ENCODE measurements at places on chromosomes 2 and 18.

GRCh38 chr2:158315000-158315399 lies 141.6 kb downstream of the CCDC148 start:
- DNase-seq, result no peak

DNA sequence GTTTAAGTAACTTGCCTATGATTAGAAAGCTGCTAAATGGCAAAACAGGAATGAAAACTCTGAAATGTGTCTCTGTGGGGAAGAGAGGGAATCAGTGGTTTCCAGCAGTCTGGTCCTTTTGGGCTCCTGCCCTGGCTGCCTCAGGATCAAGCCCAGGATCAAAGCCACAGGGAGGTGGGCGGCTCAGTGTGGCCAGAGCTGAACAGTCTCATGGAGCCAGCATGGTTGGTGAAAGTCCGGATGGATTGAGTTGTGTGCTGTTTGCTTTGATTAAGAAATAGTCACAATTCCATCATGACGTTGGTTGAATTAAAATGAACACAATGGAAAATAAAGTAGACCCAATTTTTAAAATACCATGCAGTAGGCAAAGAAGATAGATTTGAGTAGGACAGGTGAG lies 344.2 kb downstream of the LPIN1 start:
- DNase-seq, result no peak

- DNase-seq, result no peak
Measured at GRCh38 chr2:241629762-241630435, 7.1 kb downstream of the THAP4 start.

- DNase-seq, result no peak
Measured at GRCh38 chr18:34818064-34818463, 108.0 kb downstream of the DTNA start.

DNA sequence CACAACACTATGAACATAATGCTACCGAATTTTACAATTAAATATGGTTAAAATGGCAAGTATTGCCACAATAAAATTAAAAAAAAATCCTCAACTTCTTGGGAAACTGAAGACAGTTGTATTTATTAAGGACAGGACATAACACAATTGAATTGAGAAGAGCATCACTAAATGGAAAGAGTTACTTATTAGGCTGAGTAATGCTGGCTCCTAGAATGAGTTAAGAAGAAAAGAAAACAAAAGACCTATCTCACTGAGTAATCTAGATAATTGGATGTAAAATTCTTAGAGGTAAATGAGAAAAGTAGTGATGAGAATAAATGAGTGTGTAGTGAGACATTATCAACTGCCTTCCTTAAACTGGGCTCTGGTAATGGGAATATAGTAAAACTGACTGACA lies 121.7 kb downstream of the FSIP2 start:
- no peak for DNase-seq

- DNase-seq, result no peak
Measured at GRCh38 chr2:27920148-27920885, 29.8 kb downstream of the BABAM2 start.

GRCh38 chr2:8754106-8754776 lies 72.4 kb downstream of the ID2 start:
- DNase-seq, result no peak

GRCh38 chr18:22348521-22349316 lies 69.0 kb downstream of the CTAGE1 start:
- no peak for DNase-seq

GRCh38 chr2:215919624-215920243 lies 93.6 kb downstream of the MREG start:
- no peak for DNase-seq

- no peak for DNase-seq
Measured at GRCh38 chr2:218995561-218995960, 2.3 kb upstream of the CRYBA2 start.
